Activated T-cell treated with anti-CD3 and anti-CD28 coated beads for 4 hours (primary cell): ENCODE measurements at places on chromosomes 11 and 22.

- no peak for DNase-seq
Observed at GRCh38 chr22:42752230-42752746, 31.6 kb upstream of the A4GALT start.

DNA sequence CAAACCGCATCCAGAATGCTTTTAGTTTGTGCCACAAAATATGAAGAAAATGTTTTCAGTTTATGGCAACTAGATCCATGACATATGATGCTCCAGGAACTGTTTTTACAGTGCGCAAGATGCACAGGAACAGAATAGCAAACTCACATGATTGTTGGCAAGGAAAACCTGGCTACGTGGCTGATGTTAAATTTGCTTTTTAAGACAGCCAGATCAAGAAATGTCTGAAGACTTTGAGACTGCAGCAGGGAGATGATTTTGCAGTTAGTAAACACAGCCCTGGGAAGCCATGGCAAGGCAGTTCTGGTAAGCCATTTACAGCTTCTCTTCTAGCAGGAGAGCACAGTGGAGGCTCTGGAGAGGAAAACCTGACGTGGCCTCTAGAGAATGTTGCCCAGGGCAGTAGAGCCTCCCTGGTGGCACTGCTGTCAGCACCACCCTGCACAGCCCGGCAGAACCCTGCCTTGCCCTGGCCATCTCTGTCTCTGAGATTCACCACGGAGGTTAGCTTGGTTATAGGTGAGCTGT is 69.8 kb upstream of the TNRC6B start:
- no peak for DNase-seq

DNA sequence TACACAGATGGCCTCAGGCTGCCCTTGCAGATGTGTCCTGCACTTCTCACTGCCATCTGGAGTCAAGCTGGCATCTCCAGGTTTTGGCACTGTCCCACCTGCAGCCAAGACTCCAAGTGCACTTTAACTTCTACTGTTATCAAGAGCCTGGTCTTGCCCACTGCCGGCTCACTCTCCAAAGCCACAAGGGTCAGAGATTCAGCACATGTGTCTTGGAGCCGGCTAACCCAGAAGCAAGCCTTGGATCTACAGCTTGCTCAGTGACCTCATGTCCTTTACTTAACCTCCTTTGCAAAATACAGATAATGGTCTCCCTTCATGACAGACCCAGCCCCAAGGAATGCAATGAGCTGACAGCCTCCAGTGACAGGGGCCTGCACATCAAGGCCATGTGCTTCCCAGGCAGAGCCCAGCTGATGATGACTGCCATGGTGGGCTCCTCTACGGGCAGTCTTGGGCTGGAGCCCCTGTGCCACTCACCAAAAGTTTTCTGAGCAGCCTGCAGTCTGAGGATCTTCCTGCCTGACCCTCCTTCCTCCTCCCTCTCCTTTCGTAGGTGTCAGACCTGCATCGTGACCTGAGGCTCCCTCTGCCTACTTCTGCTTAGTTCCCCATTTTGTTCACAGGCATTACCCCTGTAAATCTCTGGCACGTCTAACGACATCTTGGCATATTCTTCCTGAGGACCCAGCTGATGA is 9.0 kb downstream of the TP53AIP1 start:
- DNase-seq: no peak

GRCh38 chr22:33806191-33806590 is 114.1 kb downstream of the LARGE1 start:
- no peak for DNase-seq

GRCh38 chr11:45324459-45324858 is 38.3 kb upstream of the SYT13 start:
- DNase-seq: no peak

DNA sequence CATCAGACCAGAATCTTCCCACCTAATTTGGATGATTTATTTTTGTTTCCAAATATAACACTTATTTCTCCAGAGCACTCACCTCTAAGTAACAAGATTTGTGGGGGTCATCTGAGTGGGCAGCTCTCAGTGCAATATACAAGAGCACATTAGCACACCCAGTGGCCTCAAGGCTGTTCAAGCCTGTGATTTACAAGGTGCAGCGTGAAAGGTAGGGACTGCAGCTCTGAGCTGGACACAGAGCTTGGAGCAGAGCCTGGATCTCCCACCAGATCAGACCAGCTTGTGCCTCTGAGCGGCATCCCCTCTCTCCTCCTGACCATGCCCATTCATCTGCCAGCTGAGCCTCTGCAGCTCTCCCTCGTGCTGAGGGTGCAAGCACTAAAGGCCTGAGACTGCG is 323.3 kb upstream of the ZC3H12C start:
- DNase-seq: no peak

DNA sequence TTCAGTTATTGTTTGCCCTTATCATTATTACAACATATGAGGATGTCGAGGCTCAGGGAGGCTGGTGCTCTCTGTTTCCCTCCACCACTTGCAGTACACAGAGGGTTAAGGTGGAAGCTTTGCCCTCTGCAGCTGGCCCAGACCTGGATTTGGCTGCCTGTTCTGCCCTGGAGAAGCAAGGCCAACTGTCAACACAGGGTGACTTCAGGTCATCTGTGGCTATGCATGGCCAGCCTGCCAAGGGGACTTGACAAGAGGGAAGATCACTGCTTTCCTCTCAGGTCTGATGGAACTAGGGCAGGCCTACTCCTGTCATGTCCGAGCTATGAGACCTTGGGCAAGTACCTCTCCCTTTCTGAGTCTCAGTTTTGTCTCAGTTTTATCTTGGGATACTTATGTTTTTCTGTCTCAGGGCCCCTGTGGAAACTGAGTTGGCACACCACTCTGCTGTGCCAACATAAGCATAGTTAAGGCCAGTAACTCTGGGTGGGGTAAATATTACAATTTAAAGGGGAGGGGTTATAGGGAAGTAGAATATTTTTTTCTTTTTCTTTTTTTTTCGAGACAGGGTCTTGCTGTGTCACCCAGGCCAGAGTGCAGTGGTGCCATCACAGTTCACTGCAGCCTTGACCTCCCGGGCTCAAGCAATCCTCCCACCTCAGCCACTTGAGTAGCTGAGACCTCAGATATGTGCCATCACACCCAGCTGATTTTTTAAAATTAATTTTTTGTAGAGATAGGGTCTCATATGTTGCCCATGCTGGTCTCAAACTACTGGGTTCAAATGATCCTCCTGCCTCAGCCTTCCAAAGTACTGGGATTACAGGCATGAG is 2.4 kb upstream of the THRSP start:
- no peak for DNase-seq

DNA sequence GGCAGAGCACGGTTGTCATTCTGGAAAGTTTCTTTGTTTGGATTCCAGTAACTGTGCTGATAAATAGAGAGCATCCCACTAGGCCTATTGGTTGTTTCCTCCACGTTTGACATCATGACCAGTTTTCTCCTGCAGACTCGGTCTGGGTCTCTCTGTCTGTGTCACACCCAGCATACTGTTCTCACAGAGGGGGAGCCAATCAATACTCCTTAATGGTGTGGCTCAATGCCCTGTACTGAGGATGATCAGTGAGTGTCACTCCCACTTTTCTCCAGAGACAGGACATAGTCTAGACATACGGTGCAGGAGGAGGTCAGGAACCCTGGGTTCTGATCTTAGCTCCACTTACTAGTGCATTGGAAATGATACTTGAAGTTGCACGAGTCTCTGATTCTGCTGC is 88.2 kb upstream of the BLID start:
- DNase-seq: no peak

DNA sequence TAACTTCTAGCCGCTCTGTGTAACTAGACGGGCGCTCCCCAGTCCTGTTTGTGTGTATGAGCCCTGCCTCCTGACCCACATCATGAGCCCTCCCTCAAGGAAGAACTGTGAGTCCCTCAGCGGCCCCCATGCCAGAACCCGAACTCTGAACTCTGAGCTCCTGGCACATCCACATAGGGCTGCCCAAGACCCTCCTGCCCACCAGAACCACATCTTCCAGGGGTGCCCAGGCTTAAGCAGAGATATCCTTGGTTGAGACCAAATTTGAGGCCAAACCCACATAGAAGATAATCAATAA is 3.0 kb downstream of the TRIM29 start:
- no peak for DNase-seq

DNA sequence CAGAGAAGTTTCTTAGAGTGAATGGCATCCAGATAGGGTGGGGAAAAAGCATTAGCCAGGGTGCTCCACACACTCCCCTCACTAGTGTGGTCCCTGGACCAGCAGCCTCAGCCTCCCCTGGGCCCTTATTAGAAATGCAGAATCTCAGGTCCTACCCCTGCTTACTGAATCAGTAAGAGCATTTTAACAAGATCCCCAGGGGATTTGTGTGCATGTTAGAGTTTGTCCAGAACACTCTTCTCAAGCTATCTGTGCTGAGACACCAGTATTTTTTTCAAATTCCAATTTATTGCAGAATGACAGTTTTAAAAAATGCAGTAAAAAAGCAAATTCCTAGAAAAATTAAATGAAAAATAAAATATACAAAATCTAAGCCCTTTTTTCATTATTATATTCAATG is 123.1 kb downstream of the MIAT start:
- DNase-seq: no peak

GRCh38 chr22:34429314-34429713 is 509.0 kb upstream of the LARGE1 start:
- DNase-seq: no peak

DNA sequence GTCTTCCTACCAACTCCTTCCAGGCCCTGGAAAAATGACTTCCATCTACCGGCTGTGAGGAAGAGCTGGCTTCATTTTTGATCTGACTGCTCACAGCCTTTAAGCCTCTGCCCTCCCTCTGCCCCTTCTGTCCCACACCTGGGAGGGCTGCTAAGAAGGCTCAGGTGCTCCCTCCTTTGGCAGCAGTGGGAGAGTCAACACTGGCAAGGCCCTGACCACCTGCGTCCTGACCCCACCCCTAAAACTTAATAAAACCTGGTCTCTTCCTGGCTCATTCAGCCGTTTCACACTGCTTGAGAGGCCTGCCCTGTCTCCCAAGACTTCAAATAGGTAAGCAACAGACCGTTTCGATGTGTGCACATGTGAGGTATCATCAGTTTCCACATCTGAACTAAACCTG is 52.1 kb upstream of the NFRKB start:
- DNase-seq: no peak

GRCh38 chr11:110955776-110956175 is 243.5 kb upstream of the ARHGAP20 start:
- DNase-seq: no peak

- no peak for DNase-seq
Observed at GRCh38 chr11:72347691-72348090, 86.6 kb downstream of the CLPB start.

GRCh38 chr11:132284048-132284447 is 913.6 kb downstream of the NTM start:
- no peak for DNase-seq

DNA sequence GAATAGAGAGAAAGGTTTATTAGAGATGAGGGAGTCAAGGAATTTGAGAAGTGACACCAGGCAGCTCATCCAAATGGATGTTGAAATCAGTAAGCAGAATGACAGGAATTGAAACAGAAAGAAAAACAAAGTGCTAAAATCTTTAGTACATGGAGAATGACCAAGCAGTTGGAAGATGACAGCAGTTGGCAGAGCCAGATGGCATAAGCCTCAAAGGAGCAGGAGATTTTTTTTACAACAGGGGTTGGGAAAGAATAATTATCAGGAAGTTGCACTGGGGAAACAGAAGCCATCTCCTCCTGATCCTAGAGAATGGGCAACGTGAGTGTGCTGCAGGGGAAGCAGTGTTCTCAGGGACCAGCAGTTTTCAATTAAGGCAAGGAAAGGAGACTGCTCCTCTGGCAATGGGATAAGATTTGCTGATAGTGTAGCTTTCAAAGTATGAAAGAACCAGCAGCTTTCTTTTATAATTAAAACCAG is 28.9 kb downstream of the RAB39A start:
- no peak for DNase-seq

DNA sequence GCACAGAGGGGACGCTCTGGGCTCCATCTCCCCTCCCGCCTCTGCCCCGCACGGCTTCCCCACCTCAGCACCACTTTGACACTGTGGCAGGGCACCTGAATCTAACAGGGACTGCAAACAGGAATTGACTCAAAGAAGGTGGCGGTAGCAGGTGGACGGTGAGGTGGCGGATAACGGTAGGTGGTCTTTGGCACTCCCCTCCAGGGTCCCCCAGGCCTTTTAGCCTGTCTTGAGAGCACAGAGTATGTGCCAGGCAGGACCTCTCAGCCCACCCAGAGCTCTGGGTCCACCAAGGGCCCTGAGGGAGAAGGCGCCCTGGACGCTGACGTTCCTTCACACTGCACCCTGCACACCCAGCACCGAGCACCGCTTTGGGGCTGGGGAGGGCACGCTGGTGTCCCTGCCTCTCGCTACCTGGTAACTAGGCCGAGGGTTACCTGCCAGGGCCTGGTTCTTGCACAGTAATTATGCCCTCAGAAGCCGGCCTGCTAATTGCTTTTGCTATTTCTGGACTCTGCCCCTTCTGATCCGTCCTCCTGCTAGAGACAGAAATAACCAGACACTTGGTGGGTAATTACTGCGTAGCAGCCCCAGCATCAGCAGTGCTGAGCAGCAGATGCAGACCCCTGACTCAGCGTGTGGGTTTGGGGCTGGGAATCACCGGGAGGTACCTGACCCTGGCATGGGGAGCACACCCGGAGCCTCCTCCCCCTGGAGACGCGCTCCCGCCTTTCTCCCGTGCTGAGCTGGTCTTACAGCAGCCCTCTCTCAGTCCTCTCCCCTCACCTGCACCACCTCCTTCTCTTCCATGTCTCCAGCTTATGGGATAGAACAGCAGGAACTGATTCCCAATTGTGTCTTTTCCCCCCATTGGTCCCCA is 103.3 kb upstream of the B3GAT1 start:
- no peak for DNase-seq

GRCh38 chr22:46579751-46580449 is 40.3 kb upstream of the GRAMD4 start:
- DNase-seq: no peak

GRCh38 chr11:76825726-76826396 is 34.9 kb upstream of the ACER3 start:
- DNase-seq: no peak

GRCh38 chr11:118998388-118998717 is 415 bp downstream of the CENATAC start:
- DNase-seq: no peak

GRCh38 chr22:50189849-50190181 is 4.1 kb downstream of the TRABD start:
- no peak for DNase-seq

- no peak for DNase-seq
Observed at GRCh38 chr11:66707486-66707885, 21.5 kb downstream of the SPTBN2 start.
